ENCODE measurements at places on chromosomes 5 and 9.

DNA sequence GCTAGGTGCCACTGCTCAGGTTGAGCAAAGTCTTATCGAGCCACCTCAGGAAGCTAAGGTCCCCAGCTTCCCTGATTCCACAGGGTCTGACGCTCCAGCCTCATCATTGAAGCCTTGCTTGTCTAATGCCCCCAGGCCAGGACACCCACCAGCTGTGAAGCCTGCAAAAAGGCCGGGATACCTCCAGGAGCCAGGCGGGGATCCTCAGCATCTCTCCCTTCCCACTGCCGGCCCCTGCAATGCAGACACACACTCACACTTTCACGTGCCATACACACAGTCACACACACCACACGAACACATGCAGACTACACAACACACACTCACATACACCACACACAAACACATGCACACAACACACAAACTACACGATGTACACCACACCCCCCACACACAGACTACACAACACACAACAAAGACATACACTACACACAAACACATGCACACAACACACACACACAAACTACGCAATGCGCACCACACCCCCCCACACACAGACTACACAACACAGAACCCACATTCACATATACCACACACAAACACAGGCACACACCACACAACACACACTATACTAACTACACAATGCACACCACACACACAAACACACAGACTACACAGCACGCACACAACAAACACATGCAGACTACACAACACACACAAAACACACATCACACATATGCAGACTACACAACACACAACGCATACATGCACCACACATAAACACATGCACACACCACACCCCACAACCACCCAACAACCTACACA is 17.8 kb upstream of the S1PR3 start:
- DNase-seq: no peak

- no peak for DNase-seq
Observed at GRCh38 chr5:114123654-114124053, 238.2 kb upstream of the KCNN2 start.

DNA sequence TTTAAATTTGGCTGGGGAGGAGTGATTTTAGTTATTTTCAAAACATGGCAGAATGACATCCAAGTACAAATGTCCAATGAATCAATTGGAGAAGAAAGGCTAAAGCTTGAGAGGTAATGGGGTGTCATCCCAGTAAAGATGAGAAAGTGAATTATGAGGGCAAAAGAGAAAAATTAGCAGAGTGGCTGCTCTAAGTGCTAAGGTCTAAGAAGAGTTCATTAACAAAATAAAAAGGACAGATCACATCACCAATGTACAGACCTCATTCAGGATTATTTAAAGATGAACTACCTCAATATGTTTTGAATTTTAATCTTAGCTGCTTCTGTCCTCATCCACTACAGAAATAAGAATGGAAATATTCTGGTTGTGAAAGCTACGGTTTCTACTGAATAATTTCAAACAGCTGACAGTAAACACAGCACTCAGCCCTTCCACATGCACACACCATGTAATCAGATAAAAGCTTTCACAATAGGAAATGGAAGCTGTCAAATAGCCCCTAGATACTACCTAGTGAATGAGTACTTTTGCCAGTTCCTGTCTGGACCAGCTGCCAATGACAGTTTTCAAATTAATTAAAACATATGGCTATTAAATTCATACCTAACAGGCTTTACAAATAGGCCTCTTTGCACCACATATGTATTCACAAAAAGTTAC is 171.5 kb downstream of the SSBP2 start:
- DNase-seq: no peak

GRCh38 chr5:138372225-138372624 is 19.7 kb downstream of the KDM3B start:
- no peak for DNase-seq

GRCh38 chr5:132459983-132460838 is 30.4 kb downstream of the IRF1 start:
- peak; percentile 25 for DNase-seq

DNA sequence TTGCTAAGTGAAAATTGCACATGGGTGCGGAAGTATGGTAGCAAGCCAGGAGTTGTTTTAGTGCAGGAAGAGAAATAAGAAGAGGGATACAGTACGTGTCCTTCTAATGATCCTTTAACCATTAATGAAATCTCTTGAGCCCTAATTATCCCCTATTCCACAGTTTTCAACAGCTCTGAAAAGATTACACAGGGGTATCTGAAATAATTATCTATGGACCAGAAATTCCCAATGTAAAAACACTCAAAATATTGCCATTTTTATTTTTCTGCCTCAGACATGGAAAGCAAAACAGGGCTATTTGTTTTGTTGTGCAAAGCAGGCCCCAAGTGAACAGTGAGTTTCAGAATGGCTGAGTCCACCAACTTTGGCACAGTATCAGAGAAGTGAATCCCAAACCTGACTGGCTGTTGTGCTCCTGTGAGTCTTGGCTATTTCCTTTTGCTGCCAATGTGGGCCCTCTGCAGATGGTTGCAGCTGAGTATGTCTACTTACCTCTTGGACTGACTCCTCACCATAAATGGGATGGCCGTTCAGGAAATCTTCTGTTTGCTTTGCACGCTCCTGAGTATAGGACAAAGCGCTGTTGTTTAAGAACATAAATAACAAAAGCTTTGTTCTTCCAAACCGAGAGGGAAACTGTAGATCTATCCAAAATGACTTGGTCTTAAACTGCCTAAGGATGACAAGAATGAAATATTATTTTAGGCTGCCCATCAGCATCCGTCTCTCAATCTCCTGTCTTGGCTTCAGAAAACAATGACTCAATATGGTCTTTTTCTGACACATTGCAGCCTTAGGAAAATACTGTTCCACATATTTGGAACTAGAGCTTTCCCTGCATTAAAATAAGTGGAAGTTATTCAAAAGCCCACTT is 204.1 kb downstream of the DEPDC1B start:
- no peak for DNase-seq

GRCh38 chr5:136269973-136270372 is 77.0 kb upstream of the SMIM32 start:
- no peak for DNase-seq

- no peak for DNase-seq
Observed at GRCh38 chr5:113337515-113338415, 97.0 kb downstream of the TSSK1B start.

DNA sequence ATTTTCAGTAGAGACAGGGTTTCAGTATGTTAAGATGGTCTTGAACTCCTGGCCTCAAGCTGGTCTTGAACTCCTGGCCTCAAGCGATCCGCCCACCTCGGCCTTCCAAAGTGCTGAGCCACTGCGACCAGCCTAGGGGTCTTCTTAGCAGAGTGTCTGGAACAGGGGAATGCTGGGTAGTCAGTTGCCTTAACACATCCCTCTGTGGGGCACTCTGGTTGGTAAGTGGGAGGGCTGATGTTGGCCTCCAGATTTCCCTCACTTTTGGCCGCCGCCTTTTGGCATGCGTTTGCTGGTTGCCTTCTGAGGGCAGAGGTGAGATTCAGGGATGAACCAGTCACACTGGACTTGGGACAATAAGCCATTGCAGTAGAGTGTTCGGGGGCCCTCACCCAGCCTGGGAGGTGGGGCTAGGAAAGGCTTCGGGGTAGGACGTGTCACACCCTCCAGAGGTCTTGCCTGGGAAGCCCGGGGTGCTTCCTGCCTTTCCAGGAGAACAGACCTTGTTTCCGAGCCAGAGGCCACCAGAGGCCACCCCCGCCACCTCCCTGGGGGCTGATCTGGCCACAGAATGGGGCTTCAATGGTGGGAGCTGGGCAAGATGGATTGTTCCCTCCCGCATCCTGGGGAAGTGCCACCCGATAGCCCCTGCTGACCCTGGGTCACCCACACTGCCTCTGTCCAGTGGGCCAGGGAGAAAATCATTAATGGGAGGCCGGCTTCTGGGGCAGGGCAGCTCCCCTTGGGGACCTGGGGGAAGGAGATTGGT is 13.3 kb downstream of the FGF18 start:
- no peak for DNase-seq

DNA sequence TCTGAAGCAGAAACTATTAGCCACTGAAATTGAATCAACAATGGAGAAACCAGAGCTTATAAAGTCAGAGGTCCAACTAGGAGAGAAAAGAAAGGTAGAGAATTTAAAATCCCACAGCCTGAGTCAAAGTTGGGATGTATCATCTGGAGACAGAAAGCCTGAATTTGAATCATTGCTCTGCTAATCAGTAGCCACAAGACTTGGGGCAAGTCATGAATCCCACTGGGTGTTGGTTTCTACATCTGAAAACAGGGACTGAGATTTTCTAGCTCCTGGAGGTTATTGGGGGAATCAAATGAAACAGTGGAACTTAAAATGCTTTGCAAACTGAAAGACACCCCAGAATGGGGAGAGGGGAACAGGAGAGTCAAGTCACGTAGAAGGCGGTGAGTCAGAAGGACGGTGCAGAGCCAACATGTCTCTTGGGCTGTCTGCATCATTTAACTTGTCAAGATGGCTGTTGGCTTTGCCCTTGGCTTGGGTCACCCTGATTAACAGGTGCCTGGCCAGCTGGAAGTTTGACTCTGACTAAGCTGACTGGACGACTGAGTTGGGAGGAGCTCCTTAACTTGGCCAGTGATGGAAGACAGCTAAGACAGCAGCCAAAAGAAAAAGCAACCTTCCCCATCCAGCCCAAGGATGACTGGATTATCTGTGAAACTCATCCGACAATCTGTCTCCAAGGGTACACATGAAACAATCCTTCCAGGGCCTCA is 60.6 kb upstream of the ADRA1B start:
- DNase-seq: no peak

DNA sequence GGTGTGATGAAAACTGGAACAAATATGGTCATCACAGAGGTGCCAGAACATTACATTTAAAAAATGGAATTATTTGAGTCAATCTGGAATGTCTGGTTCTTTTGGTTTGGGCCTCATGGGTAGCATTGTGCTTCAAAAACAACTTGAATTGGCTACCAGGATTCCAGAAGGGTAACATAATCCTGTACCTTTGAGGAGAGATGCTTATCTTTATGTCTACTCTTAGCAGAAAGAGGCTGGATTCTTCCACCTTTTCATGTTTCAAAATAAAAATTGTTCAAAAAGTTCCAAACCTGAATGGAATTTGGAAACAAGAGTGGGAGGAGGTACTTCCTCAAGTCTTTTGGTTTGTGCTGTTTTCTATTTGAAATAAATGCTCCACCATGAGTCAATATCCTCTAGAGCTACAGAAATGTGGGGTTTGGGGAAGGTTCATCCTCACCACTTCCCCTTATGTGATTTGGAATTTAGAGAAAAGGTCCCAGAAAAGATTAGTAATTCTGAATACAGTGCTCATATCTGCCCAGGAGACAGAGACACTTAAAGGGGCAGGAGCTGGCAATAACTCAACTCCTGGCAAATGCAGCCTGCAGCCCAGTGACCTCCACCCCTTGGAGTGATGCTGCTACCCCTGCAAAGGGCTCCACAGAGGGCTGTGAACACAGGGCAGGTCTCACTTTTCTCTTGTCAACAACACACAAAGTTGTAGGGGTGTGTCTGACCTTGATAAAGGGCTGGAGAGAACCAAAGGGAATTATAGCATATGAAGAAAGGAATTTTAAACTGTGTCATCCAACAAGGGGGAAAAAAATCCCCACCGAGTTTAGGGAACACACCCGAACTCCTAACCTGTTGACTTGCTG is 272.8 kb downstream of the CWC27 start:
- no peak for DNase-seq

DNA sequence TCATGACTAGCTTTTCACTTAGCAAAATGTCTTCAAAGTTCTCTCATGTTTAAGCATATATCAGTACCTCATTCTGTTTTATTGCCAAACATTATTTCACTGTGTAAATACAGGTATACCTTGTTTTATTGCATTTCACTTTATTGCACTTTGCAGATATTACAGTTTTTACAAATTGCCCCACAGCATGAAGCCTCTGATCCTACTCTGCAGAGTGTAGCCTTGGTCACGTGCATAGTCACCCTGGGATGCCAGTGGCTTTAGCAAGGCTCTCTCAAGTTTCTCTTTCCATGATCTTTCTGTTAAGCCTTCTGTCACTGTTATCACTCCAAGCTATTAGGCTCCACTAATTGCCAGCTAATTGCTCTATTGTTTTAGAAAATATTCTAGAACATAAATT is 182.2 kb upstream of the GRIA1 start:
- no peak for DNase-seq

- DNase-seq: no peak
Observed at GRCh38 chr5:150215979-150216944, 26.4 kb downstream of the SLC6A7 start.

DNA sequence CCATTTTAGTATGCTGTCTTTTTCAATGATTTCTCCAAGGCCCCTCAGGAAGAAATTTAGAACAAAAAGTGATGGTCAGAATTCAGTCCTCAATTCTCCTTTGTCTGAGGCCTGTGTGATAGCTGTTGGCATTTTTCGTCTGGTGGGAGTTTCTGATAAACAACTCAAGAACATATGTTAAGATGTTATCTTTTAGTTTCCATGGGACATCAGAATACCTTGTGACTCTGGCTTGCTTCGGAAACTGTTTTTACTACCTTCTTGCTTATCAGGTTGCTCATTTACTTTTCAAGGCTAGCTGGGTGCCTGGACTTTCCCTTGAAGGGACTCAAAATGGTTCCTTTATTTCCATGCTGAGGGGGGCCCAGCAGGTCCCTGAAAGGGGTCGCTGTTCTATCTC is 97.2 kb downstream of the INVS start:
- DNase-seq: no peak

DNA sequence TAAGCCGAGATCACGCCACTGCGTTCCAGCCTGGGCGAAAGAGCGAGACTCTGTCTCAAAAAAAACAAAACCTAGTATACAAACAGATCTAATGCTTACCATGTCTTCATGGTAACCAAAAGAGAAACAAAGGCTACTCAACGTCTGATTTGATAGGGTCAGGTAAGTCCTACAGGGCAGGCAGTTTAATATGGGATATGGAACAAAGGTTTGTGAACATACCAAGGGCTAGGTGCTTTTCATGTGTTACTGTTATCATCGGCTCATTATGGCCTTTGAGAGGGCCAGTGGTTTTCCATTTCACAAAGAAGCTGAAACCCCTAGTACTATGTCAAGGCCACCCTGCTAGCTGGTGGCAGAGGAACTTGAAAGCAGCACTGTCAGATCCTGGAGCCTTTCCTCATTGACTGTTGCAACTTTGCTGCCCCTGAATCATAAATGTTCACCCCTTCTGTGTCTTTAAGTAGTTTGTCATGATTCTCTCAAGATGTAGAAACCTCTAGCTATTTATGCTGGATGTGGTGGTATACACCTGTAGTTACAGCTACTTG is 5.1 kb downstream of the IQGAP2 start:
- DNase-seq: no peak

GRCh38 chr9:95029288-95029687 is 288.2 kb downstream of the FANCC start:
- no peak for DNase-seq

DNA sequence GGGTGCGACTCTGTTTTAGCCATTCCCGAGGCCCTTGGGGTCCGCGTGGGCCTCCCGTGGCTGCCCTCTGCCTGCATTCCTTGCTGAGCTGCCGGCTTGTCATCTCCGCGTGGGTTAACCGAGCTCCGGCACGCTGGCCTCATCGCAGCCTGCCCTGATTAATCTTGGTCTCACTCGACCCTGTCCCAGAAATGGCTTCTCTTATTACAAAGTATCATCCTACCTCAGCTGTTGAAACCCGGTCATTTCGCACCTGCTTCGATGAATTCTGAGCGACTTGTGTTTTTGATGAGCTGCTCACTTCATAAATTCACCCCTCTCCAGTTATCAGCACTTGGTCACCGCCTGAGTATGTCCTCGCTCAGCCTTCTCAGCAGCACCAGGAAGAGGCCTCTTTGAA is 123.5 kb upstream of the EGFLAM start:
- DNase-seq: no peak

GRCh38 chr9:4206718-4207117 is 93.2 kb downstream of the GLIS3 start:
- no peak for DNase-seq

GRCh38 chr9:137301081-137301947 is 757 bp downstream of the NRARP start:
- no peak for DNase-seq
